ENCODE measurements at places on chromosomes 4 and X.

DNA sequence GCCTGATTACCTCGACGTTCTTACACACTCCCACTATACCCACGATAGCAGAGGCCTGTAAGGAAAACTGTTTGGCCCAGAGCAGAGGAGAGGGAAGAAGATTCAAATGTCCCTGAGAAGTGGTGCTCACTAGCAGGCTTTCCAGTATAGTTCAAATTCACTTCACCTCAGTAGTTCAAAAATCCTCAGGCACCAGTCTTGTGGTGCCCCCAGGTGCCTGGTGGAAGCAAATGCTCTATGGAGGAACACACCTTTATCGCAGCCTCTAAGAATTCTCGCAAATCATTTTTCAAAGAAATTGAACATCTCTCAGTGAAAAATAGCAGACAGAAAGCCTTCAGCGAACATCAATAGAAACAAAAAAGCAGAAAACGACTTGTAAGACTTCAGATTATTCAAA is 12.2 kb upstream of the MTMR1 start:
- DNase-seq, result no peak

GRCh38 chrX:39165185-39165584 is 363.9 kb downstream of the MID1IP1 start:
- no peak for DNase-seq

GRCh38 chr4:177356921-177357320 is 47.2 kb downstream of the NEIL3 start:
- no peak for DNase-seq

- no peak for DNase-seq
These were observed 98.3 kb downstream of the SHROOM3 start for GRCh38 chr4:76533314-76533713.

DNA sequence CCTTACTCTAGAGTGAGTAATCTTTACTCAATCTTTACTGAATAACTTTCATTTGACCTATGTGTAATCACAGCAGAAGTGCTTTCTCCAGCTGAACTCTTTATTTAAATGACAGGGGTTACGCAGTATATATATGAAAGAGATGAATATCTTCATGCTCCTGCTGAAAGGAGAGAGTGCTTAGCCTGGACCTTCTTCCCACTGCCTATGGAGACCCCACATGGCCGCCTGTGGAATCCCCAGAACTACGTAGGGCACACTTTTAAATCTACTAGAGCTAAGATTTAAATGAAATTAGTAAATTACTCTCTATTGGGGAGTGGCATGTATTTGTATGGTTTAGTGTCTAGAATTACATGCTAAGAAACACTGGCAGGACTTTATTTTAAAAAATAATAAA is 391.2 kb downstream of the ANKRD50 start:
- DNase-seq, result no peak

DNA sequence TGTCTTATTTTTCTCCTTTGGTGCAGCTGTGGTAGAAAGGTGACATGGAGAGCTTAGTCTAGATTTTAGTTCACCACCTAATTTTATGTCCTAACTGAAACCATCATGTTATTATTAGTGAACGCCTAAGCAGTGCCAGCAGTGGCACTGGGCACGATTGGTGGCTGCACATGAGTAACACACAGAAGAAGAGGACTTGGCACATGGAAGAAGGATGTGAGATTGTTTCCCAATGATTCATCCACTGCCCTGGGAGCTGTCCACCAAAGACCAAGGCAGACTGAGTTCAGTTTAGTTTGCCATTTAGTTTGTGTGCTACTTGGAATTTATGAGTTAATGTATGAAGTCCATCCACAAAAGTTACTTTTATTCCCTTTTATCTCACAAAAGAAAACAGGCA is 68.1 kb upstream of the NAP1L5 start:
- DNase-seq, result no peak

DNA sequence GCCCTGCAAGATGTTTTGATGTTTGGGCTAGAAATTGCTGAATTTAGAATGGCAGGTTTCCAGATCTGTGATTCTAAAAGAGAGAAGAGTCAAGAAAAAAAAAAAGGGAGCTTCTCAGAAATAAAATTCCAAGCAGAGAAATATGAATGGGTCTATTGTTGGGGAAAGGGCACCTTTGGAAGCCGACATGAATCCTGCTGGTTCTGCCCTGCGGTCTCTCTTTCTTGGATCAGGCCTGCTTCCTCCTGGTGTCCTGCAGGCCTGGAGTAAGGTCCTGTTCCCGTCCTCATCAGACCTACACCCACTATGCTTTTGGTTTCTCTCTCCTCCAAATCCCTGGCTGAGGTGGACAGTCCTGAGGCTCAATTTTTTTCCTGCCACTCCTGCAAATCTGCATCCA is 109.8 kb upstream of the TRIM2 start:
- DNase-seq, result no peak

- no peak for DNase-seq
These were observed 119.1 kb upstream of the GATB start for GRCh38 chr4:151879705-151880445.

DNA sequence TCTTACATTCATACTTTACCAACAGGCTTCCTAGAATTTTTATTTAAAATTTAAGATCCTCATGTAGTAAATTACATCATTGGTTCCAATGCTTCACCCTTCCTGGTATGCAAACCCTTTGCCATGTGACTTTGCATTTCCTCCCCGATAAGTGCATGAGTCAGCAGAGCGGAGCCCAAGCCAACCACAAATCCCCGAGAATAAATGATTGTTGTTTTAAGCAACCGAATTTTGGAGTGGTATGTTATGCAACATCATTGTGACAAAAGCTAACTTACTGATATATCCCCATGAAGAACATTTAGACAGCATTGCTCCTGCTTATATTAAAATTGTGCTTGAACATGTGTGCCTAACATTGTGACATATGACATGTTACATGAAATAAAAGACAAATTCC is 199.4 kb upstream of the DDX53 start:
- no peak for DNase-seq

DNA sequence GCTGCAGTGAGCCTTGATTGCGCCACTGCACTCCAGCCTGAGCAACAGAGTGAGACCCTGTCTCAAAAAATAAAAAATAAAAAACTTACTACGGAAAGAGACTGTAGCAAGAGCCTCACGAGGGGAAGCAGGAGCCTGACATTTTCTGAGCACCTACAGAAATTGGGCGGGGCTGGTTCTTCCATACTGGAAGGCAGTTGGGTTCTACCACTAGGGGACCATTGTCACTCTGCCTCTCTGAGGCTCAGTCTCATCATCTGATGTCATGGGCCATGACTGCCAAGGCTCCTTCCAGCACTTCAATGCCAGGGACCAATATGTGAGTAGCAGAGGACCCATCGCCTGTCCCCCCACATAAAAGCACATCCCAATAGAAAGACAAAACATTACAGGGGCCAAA is 8.2 kb downstream of the SH3KBP1 start:
- DNase-seq, result no peak

DNA sequence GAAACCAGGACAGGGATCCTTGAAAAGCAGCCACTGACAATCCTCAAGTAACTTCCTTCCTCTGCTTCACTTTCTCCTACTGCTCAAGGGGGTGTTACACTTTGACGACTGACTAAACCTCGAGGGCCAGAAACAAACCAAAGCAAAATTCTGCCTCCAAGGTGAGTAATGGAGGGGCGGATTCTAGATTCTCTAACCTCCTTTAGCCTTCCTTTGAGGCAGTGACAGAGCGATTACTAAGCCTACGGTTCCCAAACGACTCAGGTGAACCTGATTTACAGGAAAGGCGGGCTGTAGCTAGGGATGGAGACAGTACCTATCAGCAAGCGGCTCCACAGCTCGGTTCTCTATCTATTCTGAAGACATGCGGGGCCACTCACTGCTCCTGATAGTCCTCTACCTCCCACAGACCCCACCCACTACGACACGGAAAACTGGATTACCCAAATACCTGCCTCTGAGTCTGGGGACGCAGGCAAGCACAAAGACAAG is 487 bp downstream of the TBCK start:
- no peak for DNase-seq

- DNase-seq, result no peak
These were observed 112.0 kb upstream of the TTC29 start for GRCh38 chr4:147057611-147058190.

DNA sequence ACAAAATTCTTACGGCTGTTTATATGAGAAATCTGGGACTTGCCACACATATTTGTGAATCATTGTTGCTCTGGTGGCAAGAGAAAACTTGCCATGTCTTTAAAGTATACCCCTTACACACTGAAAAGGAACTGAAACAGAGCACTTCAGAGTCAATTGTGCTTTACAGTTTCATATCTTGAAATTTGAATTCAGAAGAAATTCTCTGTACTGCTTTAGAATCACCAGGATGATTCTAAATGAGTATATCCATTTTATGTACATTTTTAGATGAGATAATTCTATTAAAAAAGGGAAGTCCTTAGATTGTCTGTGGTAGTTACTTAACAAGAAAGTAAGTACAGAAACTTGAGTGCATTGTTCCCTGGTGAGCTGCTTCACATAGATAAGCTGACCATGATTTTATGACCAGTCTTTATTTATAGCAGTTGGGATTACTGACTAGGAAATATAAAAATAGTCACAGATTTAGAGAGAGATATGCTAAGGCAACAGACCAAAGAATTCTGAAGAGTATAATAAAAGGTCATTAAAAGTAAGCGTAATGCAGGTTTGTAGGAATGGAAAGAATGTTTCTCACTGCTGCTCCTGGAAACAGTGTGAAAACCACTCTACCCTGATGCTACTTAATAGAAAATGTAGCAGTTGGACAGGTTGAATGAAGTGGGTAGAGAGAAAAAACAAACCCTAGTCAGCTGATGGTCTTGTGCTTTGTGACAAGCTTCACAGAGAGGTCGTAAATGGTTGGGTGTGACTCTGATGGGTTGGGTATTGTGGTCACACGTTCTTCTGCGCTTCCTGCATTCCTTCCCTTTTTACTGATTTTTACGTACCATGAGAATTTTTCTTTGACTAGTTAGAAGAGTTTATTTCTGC is 41.0 kb downstream of the FNIP2 start:
- DNase-seq, result no peak

DNA sequence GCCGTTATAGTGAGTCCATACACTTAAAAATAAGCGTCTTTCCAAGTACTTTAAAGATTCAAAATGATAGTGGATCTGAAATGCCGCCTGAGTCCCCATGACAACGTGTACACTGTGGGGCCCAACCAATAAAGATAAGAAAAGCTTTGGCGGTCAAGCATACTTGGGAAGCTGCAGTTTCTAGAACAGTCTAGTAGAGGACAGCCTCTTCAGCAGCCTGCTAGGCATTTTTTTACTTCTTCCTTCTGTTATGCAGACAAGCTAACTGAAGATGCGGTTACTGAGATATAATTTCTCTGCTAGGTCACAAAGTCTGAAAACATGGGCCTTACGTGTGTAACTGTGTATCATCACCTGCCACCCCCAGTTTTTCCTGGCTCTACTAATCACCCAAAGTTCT is 402 bp upstream of the UPRT start:
- no peak for DNase-seq

- DNase-seq, result no peak
These were observed 49.1 kb downstream of the PRKG2 start for GRCh38 chr4:81165861-81166430.

DNA sequence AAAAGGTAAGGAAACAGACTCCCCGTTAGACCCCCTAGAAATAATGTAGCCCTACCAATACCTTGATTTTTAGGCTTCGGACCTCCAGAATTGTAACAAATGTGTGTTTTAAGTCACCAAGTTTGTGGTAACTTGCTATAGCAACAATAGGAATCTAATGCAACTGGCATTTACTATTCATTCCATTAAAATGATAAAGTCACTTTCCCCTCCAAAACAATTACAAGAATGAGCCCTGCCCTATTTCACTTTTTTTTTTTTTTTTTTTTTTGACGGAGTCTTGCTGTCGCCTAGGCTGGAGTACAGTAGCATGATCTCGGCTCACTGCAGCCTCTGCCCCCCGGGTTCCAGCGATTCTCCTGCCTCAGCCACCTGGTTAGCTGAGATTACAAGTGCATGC is 3.5 kb upstream of the DDX60L start:
- DNase-seq, result no peak

- DNase-seq, result no peak
These were observed 11.0 kb downstream of the FAT4 start for GRCh38 chr4:125325733-125326132.

DNA sequence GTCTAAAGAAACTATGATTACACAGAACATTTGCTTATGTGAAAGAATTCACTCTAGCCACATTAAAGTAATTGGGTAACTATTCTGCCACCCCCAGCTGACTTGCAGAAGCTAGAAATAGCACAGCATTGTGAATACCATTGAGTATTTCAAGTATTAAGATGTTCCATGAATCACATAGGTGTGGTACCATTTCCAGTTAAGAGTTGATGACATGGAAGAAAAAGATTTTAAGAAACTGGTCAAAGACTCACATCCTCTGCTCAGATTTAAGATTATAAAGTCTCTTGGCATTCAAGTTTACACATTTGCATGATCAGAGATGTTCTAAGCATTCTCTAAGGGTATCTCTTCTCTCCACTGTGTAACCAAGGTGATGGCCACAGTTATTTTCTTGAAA is 287.5 kb downstream of the CAMK2D start:
- no peak for DNase-seq

GRCh38 chr4:138034871-138035270 is 207.3 kb downstream of the SLC7A11 start:
- DNase-seq, result no peak

DNA sequence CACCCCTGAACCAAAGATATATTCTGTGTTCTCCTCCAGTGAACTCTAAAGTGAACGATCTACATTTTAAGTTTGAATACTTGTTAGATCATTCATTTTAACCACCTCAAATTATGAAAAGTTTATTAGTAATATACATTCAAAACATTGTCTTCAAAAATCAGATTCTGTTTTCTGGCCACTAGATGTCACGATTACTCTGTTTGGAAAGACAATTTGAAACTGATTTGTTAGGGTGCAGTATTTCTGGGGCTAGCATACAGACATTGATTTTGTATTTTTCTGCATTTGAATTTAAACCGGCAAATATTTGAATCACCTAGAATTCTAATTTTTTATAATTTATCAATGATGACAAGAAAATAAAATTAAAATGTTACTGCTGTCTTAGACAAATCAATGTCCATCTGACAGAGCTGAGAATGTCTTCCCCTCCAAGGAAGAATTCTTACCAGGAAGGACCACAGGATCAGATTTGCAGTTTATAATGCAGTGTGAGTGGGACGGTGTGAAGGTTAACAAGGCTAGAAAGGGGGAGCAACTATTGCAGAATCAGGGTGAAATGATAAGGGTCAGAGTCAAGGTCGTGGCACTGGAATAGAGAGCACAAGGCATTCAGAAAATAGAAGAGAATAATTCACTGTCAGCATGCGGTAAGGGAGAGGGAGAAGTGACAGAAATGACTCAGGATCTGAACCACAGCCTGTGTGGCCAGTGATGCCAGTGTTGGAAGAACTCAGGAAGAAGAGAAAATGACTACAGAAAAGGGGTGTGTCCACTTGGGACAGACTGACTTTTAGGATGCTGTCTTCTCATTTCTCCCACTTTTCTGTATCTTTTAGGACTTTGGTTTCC is 91.6 kb downstream of the ANXA10 start:
- no peak for DNase-seq

- DNase-seq, result no peak
These were observed 260.7 kb downstream of the COL25A1 start for GRCh38 chr4:109041463-109042360.

DNA sequence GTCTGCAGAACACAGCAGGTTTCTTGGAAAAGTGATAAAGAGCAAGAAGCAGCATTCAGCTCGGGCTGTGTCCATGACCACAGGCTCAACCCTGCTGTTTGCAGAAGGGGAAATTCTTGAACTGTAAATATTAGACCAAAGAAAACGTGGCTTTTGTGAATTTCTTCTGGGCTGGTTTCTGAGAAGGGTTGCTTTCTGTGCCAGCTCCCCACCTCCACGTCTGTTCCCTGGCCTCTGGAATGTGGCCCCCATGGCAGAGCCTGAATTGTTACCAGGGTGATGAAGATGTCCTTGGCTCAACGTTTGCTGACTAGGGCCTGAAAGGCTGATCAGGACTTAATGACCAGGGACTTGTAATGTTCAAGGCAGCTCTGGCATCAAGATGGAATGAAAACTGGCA is 116.0 kb downstream of the CPEB2 start:
- DNase-seq, result no peak
